NB4 (cell line): ENCODE measurements at places on chromosomes 6 and 20.
A peak's percentile ranks its signal among the peaks of the same experiment; 100 is the strongest.

DNA sequence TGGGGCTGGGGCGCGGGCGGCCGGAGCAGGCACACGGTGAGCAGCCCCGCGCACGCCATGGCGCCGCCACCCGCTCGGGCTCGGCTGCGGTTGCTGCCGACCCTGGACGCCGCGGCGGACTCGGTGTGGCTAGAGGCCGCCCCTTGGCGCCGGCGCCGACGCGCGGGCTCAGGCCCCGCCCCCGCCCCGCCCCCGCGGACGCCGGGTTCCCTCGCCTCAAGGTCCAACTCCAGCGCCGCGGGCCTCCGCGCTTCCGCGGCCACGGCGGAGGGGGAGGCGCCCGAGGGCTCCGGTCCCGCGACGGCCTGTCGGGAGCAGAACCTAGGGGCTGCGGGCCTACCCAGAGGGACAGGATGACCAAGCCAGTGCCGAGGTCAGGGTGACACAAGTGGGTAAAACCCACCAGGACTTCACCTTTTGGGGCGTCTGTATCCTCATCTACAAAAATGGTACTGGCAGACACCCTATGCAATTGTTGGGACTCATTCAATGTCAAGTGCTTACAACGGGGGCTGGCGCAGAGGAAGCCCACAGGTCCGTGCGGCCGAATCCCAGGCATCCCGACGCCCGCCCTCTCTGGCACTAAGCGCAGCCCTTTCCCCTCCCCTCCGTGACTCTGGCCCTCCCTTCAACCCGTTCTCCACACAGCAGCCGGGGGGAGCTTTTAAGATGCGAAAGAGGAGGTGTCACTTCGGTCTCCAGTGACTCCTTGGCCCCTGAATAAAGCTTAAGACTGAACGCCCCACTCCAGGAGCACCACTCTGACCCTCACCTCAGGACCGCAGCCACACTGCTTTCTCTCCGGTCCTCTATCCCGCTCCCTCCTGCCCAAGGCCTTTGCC, at the start of gene NECAB3:
NECAB3 (minus strand) TSS at position 135 of the 842 bp plus-strand sequence; CDS start at position 59, 76 bp downstream.
- peak; percentile 82 for DNase-seq

GRCh38 chr6:34695729-34696188, 808 bp downstream of the ILRUN start:
- no peak for DNase-seq

DNA sequence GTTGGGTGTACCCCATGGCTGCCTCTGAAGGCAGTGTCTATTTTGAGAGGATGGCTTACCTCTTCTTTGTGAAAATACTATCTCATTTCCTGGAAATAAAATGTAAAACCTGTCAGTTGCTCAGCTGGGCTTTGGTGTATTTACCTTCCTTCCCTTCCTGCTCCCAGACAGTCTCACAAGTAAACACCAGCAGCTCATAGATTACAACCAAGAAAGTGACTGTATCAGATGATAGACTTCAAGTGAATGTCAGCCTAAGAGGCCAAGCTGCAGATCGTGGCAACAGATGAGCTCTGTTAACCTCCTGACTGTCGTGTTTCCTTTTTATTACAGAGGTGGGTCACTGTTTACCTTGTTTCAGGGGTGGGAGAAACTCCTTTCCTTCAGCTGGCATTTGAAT, 37.3 kb downstream of the RNF8 start:
- no peak for DNase-seq

- peak; percentile 9 for DNase-seq
Observed at GRCh38 chr20:10047427-10047826, 12.6 kb downstream of the ANKEF1 start.

- DNase-seq = no peak
Observed at GRCh38 chr6:161189891-161190290, 84.0 kb downstream of the AGPAT4 start.

DNA sequence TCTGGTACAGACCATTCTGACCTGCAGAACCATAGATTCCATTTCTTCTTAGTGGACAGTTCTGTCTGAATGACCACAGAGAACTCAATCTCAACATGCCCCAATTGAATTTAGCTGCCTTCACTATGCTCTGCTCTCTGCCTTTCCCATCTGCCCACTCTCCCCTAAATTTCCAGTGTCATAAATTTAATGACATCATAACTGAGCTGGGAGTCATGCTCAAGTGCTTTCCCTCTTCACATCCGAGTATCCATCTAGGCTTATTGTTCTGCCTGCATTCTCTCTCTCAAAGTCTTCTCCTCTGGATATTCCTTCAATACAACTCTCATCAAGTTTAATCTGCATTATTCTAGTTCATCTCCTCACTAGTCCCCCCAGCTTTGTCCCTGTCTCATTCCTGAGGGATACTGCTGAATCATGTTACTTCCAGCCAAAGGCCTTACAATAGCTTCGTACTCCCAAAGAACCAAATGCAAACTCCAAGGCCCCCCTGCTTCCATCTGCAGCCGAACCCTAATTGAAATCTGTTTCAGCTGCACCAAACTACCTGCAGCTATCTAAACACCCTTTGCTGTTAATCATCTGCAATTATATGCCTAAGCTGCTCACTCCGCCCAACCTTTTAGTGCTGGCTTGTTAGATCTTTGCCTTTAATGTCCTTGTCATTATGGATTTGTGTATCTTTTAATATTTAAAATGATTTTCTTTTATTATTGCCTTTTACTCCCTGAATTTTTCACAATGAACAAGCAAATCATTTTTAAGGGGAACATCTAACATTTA, 46.1 kb downstream of the SLC35B3 start:
- no peak for DNase-seq

GRCh38 chr20:22924046-22924737, 110.9 kb upstream of the SSTR4 start:
- no peak for DNase-seq

GRCh38 chr6:169953686-169954085, 202.3 kb downstream of the ERMARD start:
- DNase-seq = no peak

DNA sequence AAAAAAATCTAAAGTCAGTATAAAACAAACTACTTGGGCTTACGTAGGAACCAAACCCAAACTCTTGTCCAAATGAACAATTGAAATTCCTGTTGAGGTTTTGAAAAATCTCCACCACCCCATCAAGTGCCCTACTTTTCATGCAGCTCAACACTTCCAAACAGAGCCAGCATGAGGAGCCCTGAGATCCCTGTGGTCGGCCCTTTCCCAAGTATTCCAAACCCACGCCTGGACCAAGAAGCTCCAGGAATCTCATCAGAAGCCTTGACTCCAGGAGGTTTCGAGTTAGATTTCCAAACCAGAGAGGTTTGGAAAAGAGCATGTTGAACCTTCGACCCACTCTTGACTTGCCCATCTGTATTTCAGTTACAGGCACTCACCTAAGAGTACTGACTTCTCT, 179.3 kb downstream of the MTFR2 start:
- DNase-seq = no peak

DNA sequence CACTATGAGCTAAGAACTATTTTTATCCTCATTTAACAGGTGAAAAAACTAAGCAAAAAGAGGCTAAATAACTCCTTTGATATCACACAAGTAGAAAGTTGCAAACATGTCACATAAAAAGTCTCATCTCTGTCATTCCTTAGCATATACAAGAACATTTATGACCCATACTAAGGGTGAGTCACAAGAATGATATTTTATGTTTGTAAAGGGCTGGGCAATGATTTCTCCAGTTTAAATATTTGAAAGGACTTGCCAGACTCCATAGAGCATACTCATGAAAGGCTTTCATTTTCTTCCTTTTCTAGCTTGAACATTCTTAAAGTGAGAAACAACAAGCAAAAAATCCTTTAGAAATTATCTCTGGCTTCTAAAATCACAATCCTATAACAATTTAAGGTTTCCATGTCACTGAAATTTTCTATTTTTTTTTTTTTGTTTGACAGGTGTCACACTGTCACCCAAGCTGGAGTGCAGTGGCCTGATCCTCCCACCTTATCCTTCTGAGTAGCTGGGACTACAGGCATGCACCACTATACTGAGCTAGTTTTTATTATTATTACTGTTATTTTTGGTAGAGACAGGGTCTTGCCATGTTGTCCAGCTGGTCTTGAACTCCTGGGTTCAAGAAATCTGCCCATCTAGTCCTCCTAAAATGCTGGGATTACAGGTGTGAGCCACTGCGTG, 338.0 kb upstream of the KHDRBS2 start:
- no peak for DNase-seq

GRCh38 chr6:36028877-36029324, 1.3 kb downstream of the MAPK14 start:
- DNase-seq = peak; percentile 91

DNA sequence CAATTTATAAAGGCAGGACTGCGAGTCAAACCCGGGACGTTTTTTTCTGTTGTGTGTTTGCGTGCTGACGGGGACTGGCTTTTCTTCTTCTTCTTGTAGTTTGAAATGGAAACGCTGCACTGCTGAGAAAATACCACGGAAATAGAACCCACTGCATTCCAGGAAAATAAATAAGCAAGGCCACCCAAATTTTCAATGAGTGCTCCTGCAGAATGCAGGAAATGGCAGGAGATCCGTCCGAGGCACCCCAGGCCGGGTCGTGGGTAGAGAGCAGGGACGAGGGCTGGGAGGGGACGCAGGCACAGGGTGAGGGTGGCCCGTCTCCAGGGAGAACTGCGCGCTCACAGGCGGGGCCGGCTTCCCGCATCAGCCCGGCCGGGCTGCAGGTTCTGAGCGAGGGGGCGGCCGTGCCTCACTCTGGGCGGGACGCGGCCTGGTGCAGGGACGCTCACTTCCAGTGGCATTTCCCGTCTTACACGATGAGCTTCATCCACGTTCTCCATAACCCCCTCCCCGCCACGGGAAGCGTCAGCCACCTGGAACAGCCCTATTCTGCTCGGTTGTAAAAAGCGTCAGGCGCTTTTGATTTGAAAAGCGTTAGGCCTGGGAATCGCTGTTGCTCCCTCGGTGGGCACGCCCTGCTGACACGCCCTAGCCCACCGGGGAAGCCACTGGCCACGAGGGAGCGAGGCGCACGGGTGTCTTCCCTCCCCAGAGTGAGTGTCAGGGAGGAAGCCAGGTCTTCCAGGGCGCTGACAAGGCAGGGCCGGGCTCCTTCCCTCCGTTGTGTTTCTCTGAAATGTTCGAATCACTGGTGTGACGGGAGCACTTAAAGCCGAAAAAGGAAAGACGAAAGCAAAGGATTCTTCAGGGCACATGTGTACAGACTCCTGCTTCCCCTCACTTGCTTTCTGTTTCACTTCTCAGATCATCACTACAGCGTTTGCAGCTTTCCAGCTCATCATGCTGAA, 17.9 kb upstream of the EXOC2 start:
- peak; percentile 76 for DNase-seq

- DNase-seq = no peak
Observed at GRCh38 chr6:44474190-44474631, 86.7 kb downstream of the CDC5L start.

GRCh38 chr6:158071121-158072082, 89.7 kb downstream of the SYNJ2 start:
- no peak for DNase-seq

GRCh38 chr6:87421576-87421975, 13.8 kb downstream of the CFAP206 start:
- DNase-seq = no peak
